WTC11 (cell line): ENCODE measurements at places on chromosomes 1 and 21. TPM values are rescaled to one million over a fixed set of nuclear protein-coding genes. Genes with fewer than 3 reads are reported as not detected.

DNA sequence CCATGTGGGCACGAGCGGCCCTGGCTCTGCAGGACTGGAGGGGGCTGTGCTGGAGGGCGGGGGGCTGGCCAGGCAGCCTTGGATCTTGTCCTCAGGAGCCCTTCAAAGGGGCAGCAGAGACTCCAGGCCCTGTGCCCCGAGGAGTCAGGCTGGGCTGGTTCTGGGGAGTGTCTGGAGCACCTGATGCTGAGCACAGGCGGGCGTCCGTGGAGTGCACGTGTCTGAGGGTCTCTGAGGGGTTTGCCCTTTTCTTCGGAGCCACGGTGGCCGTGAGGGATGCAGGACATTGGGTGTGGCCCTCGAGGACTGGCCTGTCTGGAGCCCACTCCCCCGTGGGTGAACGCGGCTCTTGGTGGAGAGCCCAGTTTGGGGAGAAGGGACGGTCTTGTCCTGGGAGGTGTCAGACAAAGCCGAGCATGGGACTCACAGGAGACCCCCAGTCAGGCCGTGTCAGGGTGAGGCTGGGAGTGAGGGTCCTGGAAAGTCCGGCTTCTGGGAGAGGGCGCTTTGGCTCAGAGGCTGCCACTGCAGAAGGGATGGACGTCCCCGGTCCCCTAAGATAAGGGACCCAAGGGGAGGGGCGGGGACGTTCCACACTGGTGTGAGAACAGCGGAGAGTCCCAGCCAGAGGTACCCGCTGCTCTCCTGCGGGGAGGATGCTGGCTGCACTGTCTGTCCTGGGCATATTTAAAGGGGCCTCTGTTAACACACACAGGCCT is 60.8 kb downstream of the COL18A1 start:
- H3K27me3 ChIP-seq = no peaks in the 10 kb centered on the region
- peak overlapping the region; percentile 51 for H3K27ac ChIP-seq
- peaks cover 18% of the 10 kb centered on the region for H3K4me1 ChIP-seq
- peaks cover 24% of the 10 kb centered on the region for H3K36me3 ChIP-seq

GRCh38 chr1:114690148-114690547 is 5.2 kb downstream of the AMPD1 start:
- peaks cover 10% of the 10 kb centered on the region for H3K27me3 ChIP-seq
- H3K4me3 ChIP-seq = no peak overlapping the region
- no peaks in the 10 kb centered on the region for H3K36me3 ChIP-seq
- no peaks in the 10 kb centered on the region for H3K4me1 ChIP-seq
- no peak for DNase-seq

- DNase-seq = peak; percentile 88
- peaks cover 8% of the 10 kb centered on the region; the same call in 1 of the 2 replicates for H3K27me3 ChIP-seq
- H3K4me1 ChIP-seq = peaks cover 50% of the 10 kb centered on the region
- no peak overlapping the region for H3K27ac ChIP-seq
Measured at GRCh38 chr1:7539769-7540175, 231.3 kb upstream of the VAMP3 start.

DNA sequence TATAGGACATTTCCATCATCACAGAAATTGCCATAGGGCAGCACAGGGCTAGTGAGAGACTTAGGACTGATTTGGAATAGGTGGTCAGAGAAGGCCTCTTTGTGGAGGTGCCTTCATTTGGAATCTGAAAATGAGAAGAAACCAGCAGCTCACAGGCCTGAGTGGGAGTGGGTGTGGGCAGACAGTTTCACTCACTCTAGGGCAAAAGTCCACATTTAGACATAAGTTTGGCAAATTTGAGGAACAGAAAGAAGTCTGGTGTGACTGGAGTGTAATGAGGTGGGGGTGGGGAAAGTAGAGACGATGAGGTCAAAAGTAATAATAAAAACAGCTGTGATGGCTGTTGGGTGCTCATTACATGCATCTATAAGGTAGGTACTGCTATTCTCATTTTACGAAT is 22.4 kb upstream of the BCAR3 start:
- no peaks in the 10 kb centered on the region for H3K27me3 ChIP-seq
- DNase-seq = no peak
- H3K4me1 ChIP-seq = peaks cover 17% of the 10 kb centered on the region
- no peaks in the 10 kb centered on the region for H3K36me3 ChIP-seq
- H3K27ac ChIP-seq = no peak overlapping the region
- no peak overlapping the region for H3K4me3 ChIP-seq

- no peak overlapping the region for H3K27ac ChIP-seq
- H3K27me3 ChIP-seq = peaks cover 4% of the 10 kb centered on the region; the same call in 1 of the 2 replicates
- H3K36me3 ChIP-seq = no peaks in the 10 kb centered on the region
- no peak overlapping the region for H3K4me3 ChIP-seq
- DNase-seq = no peak
Measured at GRCh38 chr1:218209351-218209861, 75.7 kb upstream of the RRP15 start.

DNA sequence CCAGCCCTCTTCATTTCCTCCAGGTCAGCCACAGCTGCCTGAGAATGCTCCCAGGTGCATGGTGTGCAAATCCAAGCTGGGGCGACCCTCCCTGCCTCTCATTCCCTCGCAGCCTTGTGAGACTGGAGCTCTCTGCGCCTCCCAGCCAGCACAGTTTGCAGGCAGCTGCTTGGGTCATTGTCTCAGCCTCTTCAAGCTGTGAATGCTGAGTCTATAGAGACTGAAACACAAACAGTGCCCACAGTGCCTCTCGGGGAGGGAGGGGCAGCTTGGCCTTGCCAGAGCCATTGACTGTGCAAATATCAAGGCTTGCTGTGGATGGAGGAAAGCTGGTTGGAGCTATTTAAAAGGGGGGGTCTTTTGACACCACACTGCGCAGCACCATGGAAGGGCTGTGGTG is 10.6 kb downstream of the PLXNA2 start:
- peaks cover 2% of the 10 kb centered on the region for H3K27me3 ChIP-seq
- peak; percentile 69 for DNase-seq
- peak overlapping the region; percentile 15 for H3K27ac ChIP-seq
- no peak overlapping the region for H3K4me3 ChIP-seq
- H3K36me3 ChIP-seq = no peaks in the 10 kb centered on the region

DNA sequence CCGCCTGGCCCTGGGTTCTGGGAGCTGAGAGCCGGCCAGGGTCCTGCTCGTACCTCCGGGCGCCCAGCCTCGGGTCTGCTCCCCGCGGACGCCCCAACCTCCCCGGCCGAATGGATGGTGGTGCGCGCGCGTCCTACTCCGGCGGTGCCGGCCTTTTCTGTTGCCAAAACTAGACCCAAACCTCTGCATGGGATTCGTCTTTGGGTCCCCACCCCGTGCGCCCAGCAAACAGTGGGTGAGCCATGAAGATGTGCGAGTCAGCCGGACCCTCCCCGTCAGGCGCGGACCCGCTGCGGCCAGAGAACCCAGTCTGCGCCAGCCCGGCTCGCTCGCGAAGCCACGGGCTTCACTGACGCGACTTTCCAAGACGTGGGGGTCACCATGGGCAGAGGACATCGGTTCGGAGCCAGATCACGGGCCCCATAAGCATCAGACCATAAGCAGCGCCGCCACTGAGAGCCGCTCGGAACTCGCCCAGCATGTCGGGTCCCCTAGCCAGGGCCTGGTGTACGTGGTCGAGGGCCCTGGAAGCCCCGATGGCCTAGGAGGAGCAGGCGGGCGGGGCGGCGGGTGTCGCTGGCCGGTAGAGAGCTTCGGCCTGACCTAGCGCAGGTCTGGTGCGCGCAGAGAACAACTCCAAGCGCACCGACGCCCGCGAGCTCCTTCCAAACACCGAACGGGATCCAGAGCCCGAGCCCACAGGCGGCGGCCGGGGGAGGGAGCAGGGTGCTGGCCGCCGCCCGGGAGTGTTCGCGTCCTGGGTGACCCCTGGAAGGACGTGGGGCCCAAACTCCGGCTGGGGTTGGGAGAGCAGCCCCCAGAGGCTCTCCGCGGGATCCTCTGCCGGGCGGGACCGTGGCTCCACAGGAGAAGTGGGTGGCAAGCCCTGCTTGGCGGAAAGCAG is 1.0 kb upstream of the TP73 start:
- peaks cover 56% of the 10 kb centered on the region for H3K27me3 ChIP-seq
- peaks cover 8% of the 10 kb centered on the region; the same call in 1 of the 2 replicates for H3K36me3 ChIP-seq
- peaks cover 10% of the 10 kb centered on the region for H3K4me1 ChIP-seq
- peak; percentile 65 for DNase-seq
- peak overlapping the region; percentile 82 for H3K4me3 ChIP-seq

- H3K27ac ChIP-seq = no peak overlapping the region
- no peak overlapping the region for H3K4me3 ChIP-seq
Measured at GRCh38 chr1:105914403-105914802, 1142.1 kb upstream of the PRMT6 start.

DNA sequence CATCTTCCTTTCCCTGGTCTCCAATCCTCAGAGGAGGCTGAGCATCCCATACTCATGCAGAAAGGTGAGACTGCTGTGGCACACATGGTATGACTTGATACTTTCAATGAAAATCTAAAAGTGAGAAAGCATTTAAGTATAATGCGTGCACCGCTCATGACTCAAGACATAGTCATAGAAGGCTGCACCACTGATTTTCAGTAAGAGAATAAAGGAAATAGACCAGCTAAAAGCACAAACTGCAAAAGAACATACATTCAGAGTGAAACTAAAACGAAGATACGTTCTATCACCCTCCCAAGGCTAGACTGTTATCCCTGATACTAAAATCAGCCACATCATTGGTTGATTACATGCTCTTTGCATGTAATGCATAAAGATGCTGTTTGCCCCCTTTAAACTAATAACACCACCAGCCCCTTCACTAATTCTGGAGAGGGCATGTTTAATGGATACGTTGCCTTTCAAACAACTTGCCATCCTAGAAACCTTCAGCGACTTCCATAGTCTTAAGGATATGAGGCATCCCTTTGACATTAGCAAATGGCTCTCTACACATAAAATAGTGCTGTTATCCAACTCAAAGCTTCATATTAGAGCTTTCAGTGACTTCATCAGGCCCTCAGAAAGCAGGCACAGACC is 2.1 kb downstream of the PLD5 start:
- H3K36me3 ChIP-seq = peaks cover 5% of the 10 kb centered on the region; the same call in 1 of the 2 replicates
- no peak for DNase-seq
- peaks cover 33% of the 10 kb centered on the region for H3K4me1 ChIP-seq
- peaks cover 39% of the 10 kb centered on the region for H3K27me3 ChIP-seq
- H3K4me3 ChIP-seq = peak overlapping the region; percentile 92

- H3K4me1 ChIP-seq = peaks cover 5% of the 10 kb centered on the region
- H3K36me3 ChIP-seq = no peaks in the 10 kb centered on the region
- no peak overlapping the region for H3K27ac ChIP-seq
- DNase-seq = no peak
- H3K4me3 ChIP-seq = no peak overlapping the region
Measured at GRCh38 chr1:87176087-87176486, 152.6 kb upstream of the LMO4 start.

- H3K27me3 ChIP-seq = peaks cover 76% of the 10 kb centered on the region
- peak; percentile 87 for DNase-seq
- H3K27ac ChIP-seq = no peak within 1 kb of the TSS
- peaks cover 25% of the 10 kb centered on the region for H3K4me1 ChIP-seq
Measured at GRCh38 chr1:206507284-206508129, at the start of gene RASSF5. TSS of gene RASSF5 (plus strand) at chr1:206507531. CDS start at chr1:206507603, 72 bp downstream.

GRCh38 chr1:24502709-24503058 is at the start of gene RCAN3:
TSS of gene RCAN3 (plus strand) at chr1:24502836. CDS start at chr1:24514373, 11,537 bp downstream.
- peak within 1 kb of the TSS; percentile 86 for H3K4me3 ChIP-seq
- H3K36me3 ChIP-seq = no peaks in the 10 kb centered on the region
- peak within 1 kb of the TSS; percentile 78 for H3K27ac ChIP-seq
- H3K27me3 ChIP-seq = peaks cover 11% of the 10 kb centered on the region
- peaks cover 54% of the 10 kb centered on the region for H3K4me1 ChIP-seq
- DNase-seq = peak; percentile 88

DNA sequence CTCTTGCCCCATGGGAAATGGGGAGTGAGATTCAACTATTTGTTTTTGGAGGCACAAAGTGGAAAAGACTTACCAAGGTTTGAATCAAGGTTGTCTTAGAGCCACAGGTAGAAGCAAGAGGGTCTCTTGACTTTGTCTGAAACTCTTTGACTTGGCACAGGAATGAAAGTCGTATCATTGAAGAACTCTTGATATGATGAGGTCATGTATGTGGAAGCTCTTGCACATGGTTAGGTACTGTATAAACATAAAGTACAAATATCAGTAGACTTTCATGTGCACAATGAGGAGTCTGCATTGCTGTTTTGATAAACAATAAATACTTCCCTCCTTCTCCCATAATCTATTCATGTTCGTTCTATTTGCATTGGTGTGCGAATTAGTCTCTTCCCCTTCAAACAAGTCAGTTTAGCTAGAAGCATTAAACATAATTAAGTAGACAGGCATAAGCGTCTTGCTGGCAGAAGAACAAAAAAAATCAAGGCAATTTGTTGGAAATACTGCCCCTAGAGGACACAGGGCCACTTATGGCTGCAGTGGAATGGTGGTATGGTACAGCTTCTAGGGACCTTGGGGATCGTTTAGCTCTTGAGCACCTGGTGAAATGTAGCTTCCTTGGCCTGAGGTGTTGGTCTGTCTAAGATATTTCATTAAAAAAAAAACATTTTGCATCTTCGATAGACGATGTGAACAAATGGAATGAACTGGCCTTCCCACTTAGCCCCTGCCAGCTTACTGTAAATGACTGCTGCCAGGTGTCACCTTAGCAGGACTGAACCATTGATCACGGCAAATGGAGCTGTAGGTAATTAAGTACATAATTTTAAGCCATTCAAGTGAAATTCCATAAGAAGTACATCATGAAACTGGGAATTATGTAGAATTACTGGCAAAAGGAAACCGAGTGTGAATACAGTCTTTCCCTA is 218.0 kb upstream of the GALNT2 start:
- H3K27me3 ChIP-seq = no peaks in the 10 kb centered on the region
- no peaks in the 10 kb centered on the region for H3K36me3 ChIP-seq
- no peak overlapping the region for H3K27ac ChIP-seq
- no peak overlapping the region for H3K4me3 ChIP-seq

- H3K27ac ChIP-seq = peak within 1 kb of the TSS; percentile 99
- peak; percentile 100 for DNase-seq
- no peaks in the 10 kb centered on the region for H3K27me3 ChIP-seq
- peak within 1 kb of the TSS; percentile 100 for H3K4me3 ChIP-seq
Measured at GRCh38 chr1:32817159-32817814, at the start of the genes S100PBP and YARS1. TSS of gene S100PBP (plus strand) at chr1:32817653. CDS start at chr1:32826100, 8,447 bp downstream. TSS of gene YARS1 (minus strand) at chr1:32817358. CDS start at chr1:32817244, 114 bp downstream.

GRCh38 chr1:193457676-193458075 is 271.3 kb upstream of the B3GALT2 start:
- H3K27me3 ChIP-seq = no peaks in the 10 kb centered on the region; the same call in 1 of the 2 replicates
- no peak overlapping the region for H3K4me3 ChIP-seq
- H3K36me3 ChIP-seq = no peaks in the 10 kb centered on the region
- H3K4me1 ChIP-seq = peaks cover 8% of the 10 kb centered on the region

DNA sequence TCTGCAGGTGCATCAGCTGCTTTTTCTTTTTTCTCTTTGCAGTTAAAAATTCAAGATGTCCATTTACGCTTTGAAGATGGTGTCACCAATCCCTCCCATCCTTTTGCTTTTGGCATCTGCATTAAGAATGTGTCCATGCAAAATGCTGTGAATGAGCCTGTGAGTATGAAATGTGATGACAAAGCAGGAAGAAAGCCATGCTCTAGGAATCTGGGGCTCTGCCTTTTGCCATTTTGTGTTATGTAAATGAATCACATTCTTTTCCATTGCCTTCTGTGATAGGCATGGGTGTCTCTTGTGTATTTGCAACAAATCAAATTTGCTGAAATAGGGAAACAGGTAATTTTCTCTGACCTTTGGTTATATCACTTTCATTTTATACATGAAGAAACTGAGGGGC is 19.4 kb downstream of the VPS13D start:
- H3K27ac ChIP-seq = peak overlapping the region; percentile 83
- no peak for DNase-seq
- H3K36me3 ChIP-seq = peaks cover 43% of the 10 kb centered on the region
- no peaks in the 10 kb centered on the region for H3K27me3 ChIP-seq
- peak overlapping the region; percentile 14; the same call in 1 of the 2 replicates for H3K4me3 ChIP-seq
- H3K4me1 ChIP-seq = peaks cover 16% of the 10 kb centered on the region

GRCh38 chr1:229889031-229889517 is 178.0 kb upstream of the GALNT2 start:
- H3K27ac ChIP-seq = no peak overlapping the region
- no peaks in the 10 kb centered on the region for H3K4me1 ChIP-seq
- H3K36me3 ChIP-seq = no peaks in the 10 kb centered on the region

Gene KRTAP7-1
- not detected in 3 replicates for total RNA-seq

Gene ATP1A4
- 0.37 to 0.78 TPM (median 0.55 TPM) in 3 replicates for total RNA-seq

Gene CGN
- total RNA-seq = 52.4 to 68.7 TPM (median 55.6 TPM) in 3 replicates

Gene HES3
- total RNA-seq = 74.7 to 78.7 TPM (median 78.3 TPM) in 3 replicates

Gene FCGR3A
- total RNA-seq = 0.11 to 0.32 TPM (median 0.11 TPM) in 3 replicates
